Caco-2 (cell line): ENCODE measurements at places on chromosomes 1 and 21. TPM values are rescaled to one million over a fixed set of nuclear protein-coding genes. Genes with fewer than 3 reads are reported as not detected.

DNA sequence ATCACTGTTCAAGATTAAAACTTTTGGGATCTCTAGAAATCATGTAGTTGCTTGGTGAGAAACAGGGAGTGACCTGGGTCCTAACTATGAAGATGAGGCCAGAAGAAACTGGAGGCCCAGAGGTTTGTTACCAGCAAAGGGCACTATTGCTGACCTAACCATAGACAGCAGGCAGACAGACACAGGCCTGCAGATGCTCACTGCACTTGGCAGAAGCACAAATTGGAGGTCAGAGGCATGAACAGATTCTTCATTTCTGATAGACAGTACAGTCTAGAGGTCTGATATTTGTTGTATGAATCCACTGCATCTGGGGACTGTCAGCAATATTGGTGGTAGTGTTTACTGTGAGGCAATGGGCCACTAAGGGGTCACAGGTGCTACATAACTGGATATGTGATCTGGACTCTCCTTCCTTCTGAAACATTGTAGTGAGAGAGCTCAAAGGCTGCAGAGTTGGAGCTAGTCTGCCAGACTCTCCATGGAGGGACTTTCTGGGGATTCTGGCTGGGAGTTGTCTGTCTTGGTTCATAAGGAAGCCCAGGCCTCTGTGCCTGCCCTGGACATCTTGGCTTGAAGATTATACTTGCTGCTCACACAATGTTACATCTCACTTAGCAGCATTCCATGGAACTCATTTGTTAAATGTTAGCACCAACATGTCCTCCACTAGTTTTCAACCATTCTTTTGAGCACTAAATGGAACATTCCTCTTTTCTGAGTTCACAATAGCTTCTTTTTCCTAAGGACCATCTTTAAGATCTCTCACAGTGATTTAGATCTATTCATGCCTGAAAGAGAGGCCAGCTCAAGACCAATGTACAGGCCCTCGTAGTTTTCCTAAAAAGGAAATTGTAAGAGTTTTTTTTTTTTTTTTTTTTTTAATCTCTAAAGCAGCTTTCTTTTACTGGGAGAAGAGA, 26.9 kb upstream of the CCN1 start:
- no peak overlapping the region for H3K27ac ChIP-seq
- H3K36me3 ChIP-seq = no peaks in the 10 kb centered on the region
- no peak for DNase-seq
- H3K27me3 ChIP-seq = no peaks in the 10 kb centered on the region

GRCh38 chr1:160761886-160762285, 22.8 kb downstream of the SLAMF7 start:
- H3K27ac ChIP-seq = no peak overlapping the region
- no peaks in the 10 kb centered on the region for H3K36me3 ChIP-seq
- no peak overlapping the region for H3K4me3 ChIP-seq
- no peaks in the 10 kb centered on the region; the same call in 1 of the 2 replicates for H3K27me3 ChIP-seq

DNA sequence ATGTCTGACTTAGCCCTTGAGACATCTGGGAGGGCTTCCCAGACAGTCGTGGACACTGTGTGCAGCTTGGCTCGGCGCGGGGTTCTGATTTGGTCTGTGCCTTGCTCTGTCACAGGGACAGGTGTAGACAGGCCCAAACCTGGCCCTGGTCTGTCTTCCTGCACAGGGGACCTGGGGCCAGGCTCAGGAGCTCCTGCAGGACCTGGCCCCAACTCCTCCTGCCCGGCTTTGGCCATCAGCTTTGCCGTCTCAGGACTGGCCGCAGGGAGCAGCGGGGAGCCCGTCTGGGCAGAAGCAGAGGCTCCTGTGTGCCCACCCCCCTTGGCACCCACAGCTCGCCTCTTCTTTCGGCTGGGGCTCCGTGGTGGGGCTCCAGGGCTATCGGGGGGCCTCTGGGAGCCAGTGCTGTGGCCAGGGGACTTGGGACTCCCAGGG, 1.7 kb downstream of the PERM1 start:
- no peak for DNase-seq
- no peak overlapping the region for H3K4me3 ChIP-seq
- peaks cover 5% of the 10 kb centered on the region; the same call in 1 of the 2 replicates for H3K4me1 ChIP-seq
- no peak overlapping the region for H3K27ac ChIP-seq
- no peaks in the 10 kb centered on the region for H3K27me3 ChIP-seq
- no peaks in the 10 kb centered on the region for H3K36me3 ChIP-seq

- no peak for DNase-seq
- no peaks in the 10 kb centered on the region for H3K27me3 ChIP-seq
- no peak overlapping the region for H3K4me3 ChIP-seq
- H3K4me1 ChIP-seq = no peaks in the 10 kb centered on the region
- H3K27ac ChIP-seq = no peak overlapping the region
These were observed 67.1 kb downstream of the MAN1C1 start for GRCh38 chr1:25683731-25684130.

- H3K27me3 ChIP-seq = no peaks in the 10 kb centered on the region
- no peak for DNase-seq
- H3K27ac ChIP-seq = no peak overlapping the region
- no peaks in the 10 kb centered on the region for H3K36me3 ChIP-seq
- no peaks in the 10 kb centered on the region for H3K4me1 ChIP-seq
- H3K4me3 ChIP-seq = no peak overlapping the region
These were observed 76.3 kb downstream of the KCNT2 start for GRCh38 chr1:196531737-196532524.

- H3K27ac ChIP-seq = no peak overlapping the region
- no peak overlapping the region for H3K4me3 ChIP-seq
- H3K4me1 ChIP-seq = no peaks in the 10 kb centered on the region
- DNase-seq = no peak
These were observed 10.7 kb downstream of the CASQ2 start for GRCh38 chr1:115757856-115758255.

- H3K4me1 ChIP-seq = no peaks in the 10 kb centered on the region
- no peak for DNase-seq
- no peaks in the 10 kb centered on the region for H3K36me3 ChIP-seq
- no peak overlapping the region for H3K27ac ChIP-seq
These were observed 209.5 kb downstream of the SMYD3 start for GRCh38 chr1:246297279-246298265.

GRCh38 chr1:172246521-172247390, 173.7 kb upstream of the C1orf105 start:
- no peak for DNase-seq
- no peaks in the 10 kb centered on the region for H3K36me3 ChIP-seq
- no peak overlapping the region for H3K27ac ChIP-seq
- no peaks in the 10 kb centered on the region for H3K27me3 ChIP-seq
- no peak overlapping the region for H3K4me3 ChIP-seq

GRCh38 chr1:19067912-19068638, 111.6 kb upstream of the IFFO2 start:
- H3K4me1 ChIP-seq = no peaks in the 10 kb centered on the region
- H3K27me3 ChIP-seq = no peaks in the 10 kb centered on the region
- peak overlapping the region; percentile 75 for H3K27ac ChIP-seq
- DNase-seq = no peak

DNA sequence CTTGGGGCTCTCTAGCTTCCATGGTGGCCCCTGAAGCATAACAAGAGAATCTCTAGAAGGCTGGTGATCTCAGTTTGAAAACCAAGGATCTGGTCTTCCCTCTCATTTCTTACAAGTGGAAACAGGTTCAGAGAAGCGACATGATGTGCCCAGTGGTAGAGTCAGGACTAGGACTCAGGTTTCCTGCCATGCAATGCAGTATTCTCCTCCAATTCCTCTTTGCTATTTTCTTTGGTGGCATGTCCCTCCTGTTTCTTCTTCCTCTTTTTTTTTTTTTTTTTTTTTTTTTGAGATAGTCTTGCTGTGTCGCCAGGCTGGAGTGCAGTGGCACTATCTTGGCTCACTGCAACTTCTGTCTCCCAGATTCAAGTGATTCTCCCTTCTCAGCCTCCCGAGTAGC, 195.6 kb upstream of the C1orf105 start:
- H3K4me3 ChIP-seq = no peak overlapping the region
- no peak for DNase-seq
- H3K36me3 ChIP-seq = no peaks in the 10 kb centered on the region
- no peak overlapping the region for H3K27ac ChIP-seq
- no peaks in the 10 kb centered on the region for H3K27me3 ChIP-seq
- no peaks in the 10 kb centered on the region for H3K4me1 ChIP-seq

DNA sequence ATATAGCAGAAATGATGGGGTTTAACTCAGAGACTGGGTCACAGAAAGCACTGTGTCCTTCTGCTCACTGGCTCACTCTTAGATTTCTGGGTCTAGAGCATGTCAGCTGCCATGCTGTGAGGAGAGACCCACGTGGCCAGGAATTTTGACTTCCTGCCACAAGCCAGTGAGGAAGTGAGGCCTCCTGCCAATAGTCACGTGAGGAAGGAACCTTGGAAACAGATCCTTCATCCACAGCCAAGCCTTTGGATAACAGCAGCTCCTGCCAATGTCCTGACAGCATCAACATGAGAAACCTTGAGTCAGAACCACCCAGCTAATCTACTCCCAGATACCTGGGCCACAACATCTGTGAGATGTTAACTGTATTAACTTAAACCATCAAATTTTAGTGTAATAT, 114.5 kb upstream of the PLPPR5 start:
- no peaks in the 10 kb centered on the region for H3K36me3 ChIP-seq
- H3K4me3 ChIP-seq = no peak overlapping the region
- no peaks in the 10 kb centered on the region for H3K4me1 ChIP-seq
- DNase-seq = no peak

DNA sequence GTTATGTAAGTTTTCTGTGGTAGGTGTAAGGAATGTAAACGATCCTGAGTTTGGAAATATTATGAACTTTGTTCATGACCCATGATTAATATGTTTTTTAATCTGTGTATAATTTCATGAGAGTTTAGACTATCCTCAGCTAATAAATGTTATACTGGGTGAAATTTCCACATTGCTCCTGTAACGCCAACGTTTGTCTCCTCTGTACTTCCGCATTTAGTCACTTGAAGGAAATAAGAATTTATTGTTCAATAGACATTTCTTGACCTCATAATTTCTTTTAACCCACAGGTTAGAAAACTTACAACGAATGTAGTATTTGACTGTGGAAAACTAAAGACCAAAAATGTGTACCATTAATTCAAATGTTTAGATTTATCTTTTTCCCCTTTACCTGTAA, 876 bp downstream of the KCNJ15 start:
- no peaks in the 10 kb centered on the region for H3K4me1 ChIP-seq
- no peak overlapping the region for H3K4me3 ChIP-seq
- H3K36me3 ChIP-seq = no peaks in the 10 kb centered on the region
- no peak overlapping the region for H3K27ac ChIP-seq
- DNase-seq = no peak

DNA sequence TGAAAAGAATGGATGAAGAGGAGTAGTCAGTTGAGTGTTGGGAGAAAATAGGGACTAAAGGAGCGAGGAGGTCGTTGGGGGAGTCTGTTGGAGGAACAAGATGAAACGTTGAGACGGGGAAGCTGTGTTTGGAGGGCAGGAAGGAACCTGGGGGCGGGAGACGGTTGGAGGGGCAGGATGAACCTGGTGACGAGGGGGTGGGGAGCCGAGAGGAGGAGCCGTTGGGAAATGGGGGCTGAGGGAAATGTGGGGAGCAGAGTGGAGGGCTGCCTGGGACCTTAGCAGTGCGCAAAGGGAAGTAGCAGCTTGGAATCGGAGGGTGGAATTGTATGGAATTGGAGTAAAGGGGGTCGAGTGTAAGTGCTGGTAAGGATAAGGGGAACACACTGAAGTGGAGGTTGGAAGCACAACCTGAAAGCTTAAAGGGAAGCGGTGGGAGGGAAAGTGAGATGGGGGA, 630 bp downstream of the MTF2 start:
- DNase-seq = no peak
- H3K27me3 ChIP-seq = no peaks in the 10 kb centered on the region
- peaks cover 5% of the 10 kb centered on the region; the same call in 1 of the 2 replicates for H3K4me1 ChIP-seq
- no peaks in the 10 kb centered on the region for H3K36me3 ChIP-seq
- H3K4me3 ChIP-seq = peak overlapping the region; percentile 59

- no peaks in the 10 kb centered on the region for H3K27me3 ChIP-seq
- no peaks in the 10 kb centered on the region for H3K36me3 ChIP-seq
- peaks cover 25% of the 10 kb centered on the region for H3K4me1 ChIP-seq
- peak within 1 kb of the TSS; percentile 74 for H3K27ac ChIP-seq
These were observed at the start of gene KDM5B for GRCh38 chr1:202807926-202808757. Gene KDM5B, minus strand, starts transcription at chr1:202808421. Its CDS starts 116 bp downstream, at chr1:202808305.

DNA sequence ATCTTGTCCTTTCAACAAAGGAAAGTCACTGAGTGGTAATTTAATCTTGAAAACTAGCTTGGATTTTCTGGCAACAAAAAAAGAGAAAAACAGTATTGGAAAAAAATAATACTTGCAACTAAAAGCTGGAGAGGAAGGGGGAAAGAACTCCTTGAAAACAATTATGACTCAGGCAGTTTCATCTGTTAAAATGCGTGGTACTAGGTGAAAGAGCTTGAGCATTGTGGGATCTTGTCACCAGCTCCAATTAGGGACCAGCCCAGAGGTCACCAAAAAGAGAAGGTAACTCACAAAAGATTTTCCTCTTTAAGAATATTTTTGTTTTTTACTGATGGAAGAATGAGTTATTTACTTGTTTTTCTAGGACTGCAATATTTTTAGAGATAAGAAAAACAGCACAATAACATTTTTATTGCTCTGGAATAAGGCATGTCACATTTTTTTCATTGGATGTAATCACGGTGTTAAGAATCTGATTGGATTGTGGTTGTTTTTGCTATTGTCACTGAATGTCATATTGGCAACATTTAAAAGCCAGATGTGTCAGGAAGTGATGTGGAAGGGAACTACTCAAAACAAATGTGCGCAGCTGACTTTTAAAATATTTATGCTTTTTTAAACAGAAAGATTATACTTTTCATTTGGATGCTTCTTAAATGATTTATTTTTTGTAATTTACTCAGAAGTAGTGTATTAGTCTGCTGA, 78.5 kb upstream of the ADAMTS5 start:
- H3K36me3 ChIP-seq = no peaks in the 10 kb centered on the region
- H3K27ac ChIP-seq = no peak overlapping the region
- DNase-seq = no peak
- no peaks in the 10 kb centered on the region for H3K27me3 ChIP-seq
- no peak overlapping the region for H3K4me3 ChIP-seq

- no peak for DNase-seq
- H3K27ac ChIP-seq = no peak overlapping the region
- H3K36me3 ChIP-seq = no peaks in the 10 kb centered on the region
- H3K4me1 ChIP-seq = no peaks in the 10 kb centered on the region
These were observed 284.5 kb upstream of the PLXNA2 start for GRCh38 chr1:208528578-208529240.

DNA sequence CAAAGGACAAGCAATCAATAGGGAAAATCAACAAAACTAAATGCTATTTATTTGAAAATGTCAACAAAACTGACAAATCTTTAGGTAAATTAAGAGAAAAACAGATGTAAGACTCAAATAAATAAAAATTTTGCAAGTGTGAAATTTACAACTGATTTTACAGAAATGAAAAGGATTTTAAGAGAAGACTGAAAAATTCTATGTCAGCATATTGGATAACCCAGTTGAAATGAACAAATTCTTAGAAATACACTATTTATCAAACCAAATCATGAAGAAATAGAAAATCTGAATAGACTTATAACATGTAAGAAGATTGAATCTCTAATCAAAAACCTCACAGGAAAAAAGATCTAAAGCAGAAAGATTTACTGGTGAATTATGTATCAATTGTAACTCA, 7.6 kb upstream of the SPRR2F start:
- no peak for DNase-seq
- H3K4me3 ChIP-seq = no peak overlapping the region
- no peaks in the 10 kb centered on the region for H3K4me1 ChIP-seq
- no peak overlapping the region for H3K27ac ChIP-seq
- no peaks in the 10 kb centered on the region for H3K27me3 ChIP-seq

GRCh38 chr1:30914931-30915330, 6.4 kb upstream of the SDC3 start:
- H3K4me3 ChIP-seq = no peak overlapping the region
- H3K36me3 ChIP-seq = no peaks in the 10 kb centered on the region
- H3K4me1 ChIP-seq = no peaks in the 10 kb centered on the region
- no peak overlapping the region for H3K27ac ChIP-seq

The HSPA6 gene
- 0.32 and 0.60 TPM in 2 replicates for total RNA-seq

The PTPRC gene
- total RNA-seq = 0.25 and 0.65 TPM in 2 replicates

The SERPINC1 gene
- 0.65 and 0.98 TPM in 2 replicates for total RNA-seq

The OXCT2 gene
- total RNA-seq = 4.6 and 6.4 TPM in 2 replicates

The NBPF10 gene
- total RNA-seq = 2.3 TPM in 2 replicates
